Sigmoid colon (tissue), 7 donors: ENCODE measurements at places on chromosomes 2 and 18. TPM values are rescaled to one million over a fixed set of nuclear protein-coding genes. Genes with fewer than 3 reads are reported as not detected.

The CYP1B1 gene
- total RNA-seq, result 12.6 TPM

GRCh38 chr2:8243748-8244400 lies 438.0 kb upstream of the ID2 start:
- no peak for DNase-seq

The LRRTM1 gene
- 3.0 TPM for total RNA-seq

The MCFD2 gene
- 50.1 TPM for total RNA-seq

The IL18RAP gene
- not detected for total RNA-seq
